Left colon (tissue), 2 donors: ENCODE measurements at places on chromosomes 3 and 15. TPM values are rescaled to one million over a fixed set of nuclear protein-coding genes. Genes with fewer than 3 reads are reported as not detected.

The TM4SF1 gene
- 27.0 TPM for total RNA-seq

The GUCA1C gene
- total RNA-seq = not detected

- no peak for DNase-seq
Measured at GRCh38 chr3:71064291-71064955, 519.1 kb downstream of the FOXP1 start.

- DNase-seq = no peak
Measured at GRCh38 chr15:91891788-91892345, 38.4 kb downstream of the SLCO3A1 start.

GRCh38 chr3:190534986-190535385 is 21.1 kb downstream of the IL1RAP start:
- DNase-seq = no peak

DNA sequence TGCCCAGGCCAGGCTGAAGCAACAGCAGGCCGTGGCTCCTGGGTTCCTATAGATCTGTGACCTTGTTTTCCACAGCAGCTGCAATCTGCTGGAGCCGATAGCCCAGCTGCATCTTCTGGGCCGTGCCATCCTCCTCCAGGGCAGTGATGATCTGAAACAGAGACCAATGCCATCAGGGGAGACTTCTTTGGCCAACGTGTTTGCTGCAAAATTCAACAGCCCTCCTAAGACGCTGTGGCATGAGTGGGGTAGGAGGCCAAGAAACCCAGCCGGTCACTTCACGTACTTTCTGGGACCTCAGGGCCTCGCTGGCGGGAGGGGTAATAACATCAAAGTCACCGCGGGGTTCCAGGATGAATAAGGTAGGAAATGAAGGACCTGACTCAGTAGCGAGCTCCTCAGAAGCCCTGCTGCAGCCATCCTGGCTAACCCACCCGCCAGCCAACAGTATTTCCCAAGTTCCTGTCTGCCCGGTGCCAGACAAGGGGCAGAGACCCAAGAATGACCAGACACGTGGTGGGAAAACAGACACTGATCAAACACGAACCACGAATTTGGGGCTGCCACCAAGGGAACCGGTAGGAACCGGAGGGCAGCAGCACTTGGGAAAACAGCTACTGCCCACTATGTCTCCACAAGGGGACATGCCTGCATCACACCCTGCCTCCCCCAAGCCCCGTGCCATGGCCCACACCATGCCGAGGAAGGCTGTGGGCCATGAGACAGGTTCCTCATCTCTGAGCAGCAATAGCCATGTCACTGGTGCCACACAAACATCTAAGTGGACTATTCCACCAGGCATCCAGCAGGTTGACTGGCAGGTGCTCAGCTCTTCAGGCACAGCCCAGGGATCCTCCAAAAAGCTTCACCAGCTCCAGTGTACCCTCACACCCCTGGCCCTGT is 25.2 kb downstream of the PLXNB1 start:
- no peak for DNase-seq

DNA sequence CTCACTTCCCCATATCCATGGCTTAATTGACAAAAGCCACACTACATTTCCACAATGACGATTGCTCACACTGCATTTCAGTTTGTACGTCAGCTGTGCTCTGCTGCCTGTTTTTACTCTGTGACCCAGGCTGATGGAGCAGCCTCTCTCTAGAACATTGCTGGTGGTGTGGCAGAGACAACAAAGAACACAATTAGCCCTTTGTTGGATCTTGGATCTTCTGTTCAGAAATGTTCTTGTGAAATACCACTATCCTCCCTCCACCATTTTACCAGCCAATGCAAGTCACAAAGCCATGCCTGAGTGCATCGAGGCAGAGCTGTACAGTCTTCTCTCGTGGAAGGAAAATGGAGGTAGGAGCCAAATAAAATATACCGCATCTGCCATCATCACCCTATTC is 56.9 kb upstream of the TBC1D5 start:
- DNase-seq = no peak

- no peak for DNase-seq
Measured at GRCh38 chr3:116474032-116474780, 28.9 kb upstream of the LSAMP start.
